ENCODE measurements at places on chromosomes 13 and 19.
A peak's percentile ranks its signal among the peaks of the same experiment; 100 is the strongest.

GRCh38 chr19:7242601-7243258 lies 51.5 kb downstream of the INSR start:
- peak; percentile 71 for DNase-seq

- DNase-seq, result no peak
Observed at GRCh38 chr13:35984776-35985453, 146.3 kb downstream of the DCLK1 start.

DNA sequence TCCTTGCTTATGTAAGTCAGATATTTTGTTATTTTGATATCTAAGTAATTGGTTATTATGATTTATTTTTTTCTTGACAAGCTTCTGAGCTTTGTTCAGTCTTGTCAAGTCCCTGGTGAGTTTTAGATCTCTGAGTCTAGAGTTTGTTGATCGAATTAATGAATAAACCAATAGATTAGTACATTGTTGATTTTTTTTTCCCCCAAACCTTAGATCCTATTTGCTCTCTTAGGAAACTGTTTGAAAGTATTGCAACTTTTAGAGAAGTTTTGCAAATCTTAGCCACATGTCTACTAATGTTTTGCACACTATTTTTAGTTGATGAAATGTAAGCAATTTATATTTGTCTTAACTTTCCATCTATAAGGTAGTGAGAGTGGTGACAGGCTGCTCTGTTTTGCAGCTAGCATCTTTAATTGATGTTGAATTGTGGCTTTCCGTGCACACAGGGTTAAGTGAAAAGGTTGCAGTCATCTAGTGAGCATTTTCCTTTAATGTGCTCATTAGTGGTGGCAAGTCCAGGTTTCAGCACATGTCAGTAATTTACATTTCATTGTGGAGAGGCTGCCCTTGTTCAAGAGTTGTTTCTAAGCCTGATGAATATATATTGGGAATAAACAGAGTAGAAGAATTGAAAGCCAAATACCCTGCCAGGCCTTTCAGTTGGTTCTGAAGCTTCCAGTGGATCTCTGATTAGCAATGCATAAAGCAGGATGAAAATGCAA lies 86.3 kb downstream of the PCCA start:
- DNase-seq, result peak; percentile 19

- DNase-seq, result no peak
Observed at GRCh38 chr19:2097203-2097885, 629 bp downstream of the IZUMO4 start.

DNA sequence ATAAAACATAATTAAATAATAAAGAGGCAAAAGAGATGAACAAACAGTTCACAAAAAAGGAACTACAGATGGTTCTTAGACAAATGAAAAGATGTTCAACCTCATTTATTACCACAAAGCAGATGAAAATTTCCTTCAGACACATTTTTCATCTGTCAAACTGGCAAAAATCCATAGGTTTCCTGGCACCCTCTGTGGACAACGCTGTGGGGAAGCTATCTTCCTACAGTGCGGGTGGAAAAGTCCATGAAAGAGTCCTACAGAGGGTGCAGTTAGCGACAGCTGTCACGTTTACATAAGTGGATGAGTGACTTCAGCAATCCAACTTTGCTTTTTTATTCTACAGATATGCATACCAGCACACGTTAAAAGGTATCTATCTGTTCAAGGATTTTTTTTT lies 30.3 kb upstream of the PDCD5 start:
- DNase-seq, result no peak

DNA sequence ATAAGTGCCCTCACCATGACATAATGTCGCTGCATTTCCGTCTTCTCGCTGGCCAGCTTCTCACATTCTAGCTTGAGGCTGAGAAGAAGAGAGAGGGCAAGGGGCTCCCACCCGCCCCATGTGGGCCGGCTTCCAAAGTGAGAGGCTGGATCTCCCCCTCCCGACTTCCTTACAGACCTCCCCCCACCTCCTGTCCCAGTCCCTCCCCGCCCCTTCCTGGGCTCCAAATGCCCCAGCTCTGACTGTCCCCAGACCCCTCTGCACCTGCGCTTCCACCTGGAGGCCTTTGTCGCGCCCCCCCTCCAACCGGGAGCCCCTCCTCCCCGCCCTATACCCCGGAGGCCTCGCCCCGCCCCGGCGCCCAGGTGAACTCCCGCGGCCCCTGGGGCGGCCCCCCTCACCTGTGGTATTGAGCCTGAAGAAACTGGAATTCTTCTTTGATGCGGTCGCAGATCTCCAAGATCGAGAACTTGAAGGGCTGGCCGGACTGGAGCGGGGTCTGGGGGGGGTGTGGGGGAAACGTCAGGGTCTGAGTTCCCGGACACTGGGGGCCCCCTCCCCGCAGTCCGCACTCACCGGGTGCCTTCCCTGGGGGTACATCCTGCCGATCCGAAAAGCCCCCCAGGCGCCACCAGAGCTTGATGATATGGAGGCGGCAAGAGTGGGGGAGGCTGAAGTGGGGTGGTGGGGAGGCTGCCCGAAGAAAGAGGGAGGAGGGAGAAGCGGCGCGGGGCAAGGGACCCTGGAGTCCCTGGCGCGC lies 595 bp downstream of the TLE2 start:
- DNase-seq, result no peak

DNA sequence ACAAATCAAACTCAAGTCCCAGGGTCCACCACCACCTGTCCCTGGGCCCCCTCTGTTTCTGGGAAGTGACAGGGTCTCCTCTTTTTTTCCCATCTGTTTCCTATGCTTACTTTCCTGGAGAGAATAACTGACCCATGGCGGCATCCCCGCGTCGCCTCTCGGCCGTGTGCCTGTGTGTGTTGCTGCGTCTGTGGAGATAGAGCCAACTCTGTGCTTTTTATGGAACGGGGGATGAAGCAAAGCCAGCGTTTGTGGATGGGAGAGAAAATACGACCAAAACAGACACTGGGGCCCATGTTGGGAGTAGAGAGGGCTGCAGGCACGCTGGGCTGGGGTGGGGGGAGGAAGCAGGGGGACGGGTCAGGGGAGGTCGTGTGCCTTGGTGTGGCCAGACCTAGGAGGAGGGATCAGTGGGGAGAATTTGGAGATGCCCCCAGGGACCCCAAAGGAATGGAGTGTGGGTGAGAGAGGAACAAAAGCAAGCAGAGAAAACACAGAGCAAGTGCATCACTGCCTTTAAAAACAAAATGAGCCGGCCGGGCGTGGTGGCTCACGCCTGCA lies 16.6 kb downstream of the PLK5 start:
- DNase-seq, result no peak
